ENCODE measurements at places on chromosomes 4 and X.

DNA sequence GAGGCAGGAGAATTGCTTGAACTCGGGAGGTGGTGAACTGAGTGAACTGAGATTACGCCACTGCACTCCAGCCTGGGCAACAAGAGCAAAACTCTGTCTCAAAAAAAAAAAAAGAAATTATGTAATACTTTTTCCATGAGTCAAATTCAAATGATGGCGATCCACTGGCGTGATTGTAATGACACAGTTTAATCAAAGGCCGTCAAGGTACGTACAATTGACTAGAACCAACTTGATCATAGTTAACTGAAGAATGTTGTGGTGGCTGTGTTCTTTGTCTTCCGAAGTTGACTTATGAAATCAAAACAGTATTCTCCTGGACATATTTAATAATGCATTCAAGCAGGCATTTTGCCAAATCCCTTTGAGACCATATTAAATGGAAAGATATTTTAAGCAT, 318.6 kb upstream of the FAT1 start:
- DNase-seq = no peak

DNA sequence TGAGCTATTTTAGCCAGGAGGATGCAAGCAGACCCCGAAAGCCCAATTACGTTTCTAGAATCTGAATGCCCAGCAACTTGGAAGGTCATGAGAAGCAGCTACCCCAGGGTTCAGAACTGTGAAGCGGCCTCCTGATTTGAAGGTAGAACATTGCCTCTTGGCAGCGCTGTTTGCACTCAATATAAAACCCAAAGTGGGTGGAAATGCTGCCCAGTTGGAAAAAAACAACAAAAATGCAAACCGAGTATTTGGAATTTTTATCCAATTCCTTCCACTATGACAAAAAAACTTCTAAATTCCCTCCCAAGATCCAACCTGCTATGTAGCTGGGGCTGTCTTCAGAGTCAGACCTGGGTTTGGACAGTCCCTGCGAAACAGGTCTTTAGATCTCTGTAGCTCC, 103.3 kb upstream of the RBPJ start:
- no peak for DNase-seq

DNA sequence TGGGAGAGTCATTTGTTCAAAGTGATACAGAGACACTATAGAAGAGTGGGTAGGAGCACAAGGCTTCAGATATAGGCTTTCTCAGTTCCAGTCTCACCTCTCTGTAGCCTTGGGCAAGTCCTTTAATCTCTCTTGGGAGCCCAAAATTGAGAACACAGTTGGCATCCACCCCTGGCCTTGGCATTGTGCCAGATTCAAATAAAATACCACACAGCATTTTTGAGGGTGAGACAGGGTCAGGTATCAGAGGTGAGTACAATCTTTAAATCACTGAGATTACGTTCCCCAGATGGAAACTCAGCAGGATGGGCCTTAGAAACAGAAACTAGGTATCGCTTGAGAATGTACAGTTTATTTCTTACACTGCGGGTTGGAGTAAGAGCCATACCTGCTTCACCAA, 25.2 kb upstream of the SMIM10L2A start:
- no peak for DNase-seq

DNA sequence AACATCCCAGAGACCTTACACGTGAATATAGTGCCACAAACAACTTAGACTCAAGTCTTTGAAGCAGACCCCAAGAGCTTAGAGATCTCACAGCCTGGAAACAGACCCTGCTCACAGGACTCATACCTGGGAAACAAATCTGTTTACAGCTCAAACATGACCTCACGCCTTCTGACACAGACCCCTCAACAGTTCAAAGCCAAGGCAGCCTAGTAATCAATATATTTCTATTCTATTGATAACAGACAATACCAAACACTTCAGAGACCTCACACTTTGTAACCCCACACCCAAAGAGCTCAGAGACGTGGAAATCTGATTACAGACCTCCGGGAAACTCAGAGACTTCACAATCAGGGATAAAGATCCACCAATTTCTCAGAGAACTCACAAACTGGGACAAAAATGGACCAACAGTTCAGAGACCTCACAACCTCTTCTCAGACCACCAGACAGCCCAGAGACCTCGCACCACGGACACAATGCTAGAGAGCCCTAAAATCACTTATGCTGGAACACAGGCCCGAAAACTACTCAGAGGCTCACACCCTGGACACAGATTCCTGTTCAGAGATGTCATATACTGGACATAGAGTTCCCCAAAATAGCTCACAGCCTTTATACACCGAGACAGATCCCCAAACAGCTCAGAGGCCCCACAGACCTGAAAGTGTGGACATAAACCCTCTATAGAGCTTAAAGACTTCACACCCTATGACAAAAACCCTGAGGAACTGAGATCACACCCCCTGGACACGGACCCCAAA, 14.8 kb downstream of the SUV39H1 start:
- DNase-seq = no peak

- DNase-seq = no peak
These were observed 289.3 kb downstream of the BCOR start for GRCh38 chrX:39808471-39808917.

- no peak for DNase-seq
These were observed 115.4 kb upstream of the ESX1 start for GRCh38 chrX:104370089-104370488.

GRCh38 chrX:154401045-154401799, 3.0 kb downstream of the RPL10 start:
- no peak for DNase-seq

- no peak for DNase-seq
These were observed 16.6 kb downstream of the P2RY8 start for GRCh38 chrX:1520350-1520749.

DNA sequence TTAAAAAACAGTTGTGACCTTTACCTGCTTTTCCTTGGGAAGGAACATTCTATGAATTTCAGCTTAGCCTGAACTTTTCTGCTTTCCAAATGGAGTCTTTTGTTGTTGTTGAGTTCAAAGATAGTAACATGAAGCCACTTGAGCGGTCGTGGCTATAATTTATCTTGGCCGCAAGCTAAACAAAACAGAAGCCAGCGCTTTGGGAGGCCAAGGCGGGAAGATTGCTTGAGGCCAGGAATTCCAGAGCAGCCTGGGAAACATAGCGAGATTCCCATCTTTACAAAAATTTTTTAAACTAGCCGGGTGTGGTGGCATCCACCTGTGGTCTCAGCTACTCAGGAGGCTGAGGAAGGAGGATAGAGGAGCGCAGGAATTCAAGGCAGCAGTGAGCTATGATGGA, 29.9 kb downstream of the TKTL1 start:
- DNase-seq = no peak

- no peak for DNase-seq
These were observed 102.3 kb downstream of the LARP1B start for GRCh38 chr4:128163177-128164117.

DNA sequence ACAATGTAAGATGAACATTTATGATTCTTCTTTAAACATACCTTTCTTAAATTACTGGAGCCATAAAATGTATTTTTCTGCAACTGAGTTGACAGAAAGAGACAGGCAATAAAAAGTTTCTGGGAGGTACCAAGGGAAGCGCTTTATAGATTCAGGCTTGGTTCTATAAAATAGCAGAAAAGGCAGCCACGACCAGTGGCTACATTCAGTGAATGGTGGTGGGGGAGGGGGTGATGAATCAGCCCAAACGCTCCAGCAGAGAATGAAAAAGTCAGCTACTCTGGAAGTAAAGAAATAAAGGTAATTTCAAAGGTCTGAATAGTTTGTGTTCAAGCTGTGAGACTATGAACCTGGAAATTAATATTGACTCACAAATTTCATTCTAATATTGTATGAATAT, 456.1 kb downstream of the KCTD8 start:
- DNase-seq = no peak

DNA sequence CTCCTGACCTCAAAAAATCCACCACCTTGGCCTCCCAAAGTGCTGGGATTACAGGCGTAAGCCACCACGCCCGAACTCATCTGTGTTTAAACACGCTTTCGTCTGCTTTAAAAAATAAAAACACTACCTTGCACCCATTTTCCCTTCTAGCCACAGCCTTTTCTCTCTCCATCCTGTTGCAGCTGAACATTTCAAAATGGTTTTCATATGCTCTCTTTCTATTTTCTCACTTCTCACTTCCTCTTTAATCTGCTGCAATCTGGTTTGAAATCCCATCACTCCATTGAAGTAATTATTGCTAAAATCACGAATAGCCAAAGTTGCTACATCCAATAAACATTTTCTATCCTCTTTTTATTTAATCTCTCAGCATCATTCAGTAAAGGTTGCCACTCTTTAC, 70.0 kb downstream of the DCHS2 start:
- no peak for DNase-seq

DNA sequence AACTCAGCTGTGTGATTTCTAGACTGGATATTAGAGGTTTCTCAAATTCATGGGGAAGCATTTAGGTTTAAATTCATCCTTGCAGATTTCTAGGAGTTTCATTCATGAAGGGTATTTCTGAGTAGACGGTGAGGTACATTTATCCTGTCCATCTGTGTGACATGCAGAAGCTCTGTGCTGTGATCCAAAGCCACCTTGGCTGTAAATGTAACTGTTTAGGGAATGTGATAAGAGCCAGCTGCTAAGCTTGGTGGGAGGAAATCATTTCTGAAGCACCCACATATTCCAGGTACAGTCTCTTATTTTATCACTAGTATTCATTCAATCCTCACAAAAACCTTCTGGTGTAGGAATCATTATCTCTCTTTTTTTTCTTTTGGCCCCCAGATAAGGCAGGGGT, 8.7 kb upstream of the DCTD start:
- DNase-seq = no peak

GRCh38 chr4:142081025-142081424, 444.6 kb downstream of the IL15 start:
- no peak for DNase-seq

GRCh38 chr4:124803641-124804040, 91.1 kb upstream of the ANKRD50 start:
- DNase-seq = no peak

DNA sequence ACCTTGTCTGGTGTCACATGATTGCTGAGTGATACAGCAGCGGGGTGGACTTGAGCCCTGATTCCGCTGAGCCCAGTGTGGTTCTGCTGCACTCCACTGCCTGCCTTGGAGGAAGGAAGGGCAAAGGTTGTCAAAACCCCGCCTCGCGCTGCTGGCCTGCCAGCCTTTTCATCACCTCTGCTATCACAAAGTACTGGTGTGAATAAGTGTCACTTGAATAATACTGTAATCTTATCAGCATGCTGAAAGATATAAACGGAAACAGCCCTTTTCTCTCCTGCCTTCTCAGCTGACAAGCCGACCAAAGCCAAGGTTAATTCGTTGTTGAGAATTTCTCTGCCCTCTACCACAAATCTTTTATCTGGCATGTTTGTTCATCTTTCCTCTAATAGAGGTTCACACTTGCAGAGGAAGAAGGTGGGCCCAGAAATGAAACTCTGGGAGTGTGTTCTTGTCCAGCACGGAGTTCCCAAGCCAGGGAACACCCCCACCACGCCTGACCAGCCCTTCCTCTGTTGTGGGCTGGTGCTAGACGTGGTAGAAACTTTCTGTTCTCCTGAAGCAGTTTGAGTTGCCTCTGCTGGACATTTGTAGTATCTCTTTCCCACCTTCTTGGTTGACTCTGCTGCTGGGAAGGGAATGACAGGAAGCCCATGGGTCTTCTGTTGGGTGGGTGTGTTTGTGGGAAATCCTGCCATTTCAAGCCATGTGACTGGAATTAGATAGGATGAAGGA, 21.5 kb downstream of the FHDC1 start:
- DNase-seq = peak; percentile 47

DNA sequence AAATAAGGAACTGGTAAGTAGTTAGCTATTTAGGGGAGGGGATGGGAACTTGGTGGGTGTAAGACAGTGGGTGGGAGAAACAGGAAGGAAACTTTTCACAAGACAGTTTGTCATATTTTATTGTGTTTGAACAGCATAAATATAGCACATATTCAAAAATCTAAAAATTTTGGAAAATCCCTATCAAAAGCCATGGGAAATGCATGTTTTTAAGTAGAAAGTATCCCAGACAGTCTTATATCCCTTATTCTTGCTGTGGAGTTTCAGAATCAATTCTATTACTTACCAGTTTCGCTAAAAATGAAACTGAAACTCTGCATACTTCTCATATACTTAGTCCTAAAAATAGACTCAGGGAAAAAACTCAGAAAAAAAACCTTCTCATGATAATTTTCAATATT, 22.3 kb upstream of the RASGEF1B start:
- DNase-seq = no peak

DNA sequence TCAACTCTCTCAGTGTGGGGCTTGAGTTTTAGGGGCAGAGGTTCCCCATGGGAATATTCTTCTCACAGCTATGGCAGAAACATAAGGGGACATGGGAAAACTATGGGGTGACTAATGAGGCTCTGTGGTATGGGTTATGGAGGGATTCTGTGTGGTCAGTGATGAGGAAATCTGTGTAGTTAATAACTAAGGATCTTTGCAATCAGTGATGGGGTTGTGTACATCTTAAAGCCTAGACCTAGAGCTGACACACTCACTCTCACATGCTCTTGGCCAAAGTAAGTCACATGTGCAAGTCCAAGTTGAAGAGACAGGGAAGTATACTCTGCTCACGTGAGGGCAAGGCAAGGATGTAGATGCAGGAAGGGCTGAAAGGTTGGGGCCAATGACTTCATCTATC, 86.4 kb upstream of the UXT start:
- no peak for DNase-seq

DNA sequence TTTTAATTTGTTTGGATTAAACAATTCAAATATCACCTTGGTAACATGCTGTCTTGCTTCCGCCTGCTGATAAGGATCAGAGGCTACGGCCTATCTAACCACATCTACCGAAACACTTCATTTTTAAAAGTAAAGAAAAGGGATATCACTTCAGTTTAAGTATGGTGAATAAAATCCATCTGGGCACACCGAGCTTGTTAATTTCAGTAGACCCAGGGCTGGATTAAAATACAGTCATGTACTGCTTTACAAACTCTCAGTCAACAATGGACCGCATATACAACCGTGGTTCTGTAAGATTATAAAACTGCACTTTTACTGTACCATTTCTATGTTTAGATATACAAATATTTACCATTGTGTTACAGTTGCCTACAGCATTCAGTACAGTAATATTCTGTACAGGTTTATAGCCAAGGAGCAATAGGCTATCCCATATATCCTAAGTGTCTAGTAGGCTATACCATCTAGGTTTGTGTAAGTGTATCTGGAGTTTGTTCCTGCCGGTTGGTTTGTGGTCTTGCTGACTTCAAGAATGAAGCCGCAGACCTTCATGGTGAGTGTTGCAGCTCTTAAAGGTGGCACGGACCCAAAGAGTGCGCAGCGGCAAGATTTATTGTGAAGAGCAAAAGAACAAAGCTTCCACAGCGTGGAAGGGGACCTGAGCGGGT, 40.0 kb downstream of the SEPTIN11 start:
- DNase-seq = no peak

- no peak for DNase-seq
These were observed 30.8 kb downstream of the HERC3 start for GRCh38 chr4:88623097-88623496.
